A549 (cell line): ENCODE measurements at places on chromosomes 6 and 20.

GRCh38 chr6:25579902-25580495, 72.0 kb upstream of the SCGN start:
- DNase-seq: no peak

- no peak for DNase-seq
These were observed at the start of gene LTA for GRCh38 chr6:31572041-31572911. Gene LTA (plus strand): TSS chr6:31572289. CDS start chr6:31572743, 454 bp downstream.

- DNase-seq: no peak
These were observed 34.3 kb downstream of the SAMHD1 start for GRCh38 chr20:36917240-36917639.

DNA sequence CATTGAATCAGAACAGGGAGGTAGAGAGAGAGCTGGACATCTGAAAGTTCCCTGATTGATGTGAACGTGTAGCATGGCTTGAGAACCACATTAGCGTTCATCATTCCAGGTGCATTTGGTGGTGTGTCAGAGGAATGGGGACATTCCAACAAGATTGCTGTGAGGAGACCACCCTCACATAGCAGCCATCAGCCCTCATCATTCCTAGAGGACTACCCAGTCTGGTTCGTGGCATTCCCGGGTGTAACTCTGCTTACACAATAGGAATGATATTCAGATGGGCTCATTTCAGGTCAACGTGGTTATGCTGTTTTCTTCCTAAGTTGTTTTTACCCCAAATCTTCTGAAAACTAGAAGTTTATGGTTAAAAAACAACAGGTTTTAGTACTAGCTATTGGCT, 62.2 kb upstream of the KLHL31 start:
- DNase-seq: no peak
